SIG-M5 (cell line): ENCODE measurements at places on chromosomes 1 and 21.

- DNase-seq, result no peak
These were observed 817.9 kb downstream of the BRINP3 start for GRCh38 chr1:189659731-189660130.

DNA sequence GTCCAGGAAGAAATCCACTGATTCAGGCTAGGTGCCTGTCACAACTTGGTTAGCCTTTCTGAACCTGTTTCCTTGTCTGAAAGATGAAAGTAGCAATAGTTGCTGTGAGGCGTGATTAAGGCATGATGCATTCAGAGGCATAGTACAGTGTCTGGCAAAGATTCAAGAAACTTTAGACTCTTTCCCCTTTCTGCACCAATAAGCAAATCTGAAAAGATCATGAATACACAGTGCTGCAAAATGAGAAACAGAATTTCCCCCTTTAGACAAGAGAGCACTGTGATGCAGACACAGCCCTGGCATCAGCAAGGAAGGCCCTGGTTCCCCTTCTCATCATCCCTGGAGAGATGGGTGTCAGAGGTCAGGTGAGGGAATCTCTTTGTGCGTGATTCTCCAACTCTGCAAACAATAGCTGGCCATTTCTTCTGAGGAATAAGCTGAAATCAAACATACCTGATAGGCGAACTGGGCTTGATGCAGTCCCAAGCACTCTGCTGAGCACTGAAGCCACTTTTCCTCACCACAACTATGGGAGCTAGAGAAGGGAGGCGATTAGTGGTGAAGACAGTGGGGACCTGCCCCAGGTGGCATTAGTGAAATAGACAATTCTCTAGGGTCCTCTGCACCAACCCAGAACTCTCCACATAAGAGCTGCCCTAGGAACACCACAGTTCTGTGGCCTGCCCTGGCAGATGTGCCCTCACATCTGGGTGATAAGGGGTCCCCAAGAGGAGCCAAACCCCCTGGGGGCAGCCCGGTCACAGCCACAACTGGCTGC lies 41.7 kb downstream of the ITPKB start:
- no peak for DNase-seq

- DNase-seq, result no peak
These were observed 37.5 kb upstream of the LAMC2 start for GRCh38 chr1:183148599-183148998.

DNA sequence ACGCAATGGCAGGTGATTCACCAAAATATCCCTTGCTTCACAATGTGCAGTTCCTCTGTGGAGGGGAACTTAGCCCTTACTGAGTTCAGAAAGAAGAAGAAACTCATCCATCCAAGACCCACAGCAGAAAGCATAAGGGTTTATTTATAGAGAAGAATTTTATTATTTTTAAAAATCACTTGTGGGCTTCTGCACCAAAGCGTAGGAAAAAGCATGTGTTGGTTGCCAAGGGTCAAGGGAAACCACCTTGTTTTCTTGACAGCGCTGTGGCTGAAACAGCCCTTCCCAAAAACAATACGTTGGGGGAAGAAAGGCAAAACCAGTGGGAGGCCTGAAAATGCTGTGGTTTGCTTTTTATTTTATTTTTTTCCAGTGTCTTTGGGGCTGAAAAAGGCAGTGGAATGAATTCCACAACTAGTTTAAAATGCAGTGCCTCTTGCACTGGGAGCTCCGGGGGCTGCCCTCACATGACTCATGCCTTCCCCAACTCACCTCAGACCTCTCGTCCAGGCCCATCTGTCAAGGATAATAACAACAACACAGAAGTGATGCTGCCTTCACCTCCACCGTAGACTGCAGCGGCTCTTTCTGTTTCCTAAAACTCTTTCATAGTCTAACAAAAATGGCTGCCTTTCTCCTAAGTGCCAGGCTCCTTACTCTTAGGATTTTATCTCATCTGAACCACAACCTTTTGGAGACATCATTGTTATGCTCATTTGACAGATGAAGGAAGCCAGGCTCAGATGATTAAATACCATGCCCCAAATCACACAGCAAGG lies 224.2 kb upstream of the JUN start:
- no peak for DNase-seq

- no peak for DNase-seq
These were observed 115.8 kb upstream of the ZNF678 start for GRCh38 chr1:227447531-227447990.

DNA sequence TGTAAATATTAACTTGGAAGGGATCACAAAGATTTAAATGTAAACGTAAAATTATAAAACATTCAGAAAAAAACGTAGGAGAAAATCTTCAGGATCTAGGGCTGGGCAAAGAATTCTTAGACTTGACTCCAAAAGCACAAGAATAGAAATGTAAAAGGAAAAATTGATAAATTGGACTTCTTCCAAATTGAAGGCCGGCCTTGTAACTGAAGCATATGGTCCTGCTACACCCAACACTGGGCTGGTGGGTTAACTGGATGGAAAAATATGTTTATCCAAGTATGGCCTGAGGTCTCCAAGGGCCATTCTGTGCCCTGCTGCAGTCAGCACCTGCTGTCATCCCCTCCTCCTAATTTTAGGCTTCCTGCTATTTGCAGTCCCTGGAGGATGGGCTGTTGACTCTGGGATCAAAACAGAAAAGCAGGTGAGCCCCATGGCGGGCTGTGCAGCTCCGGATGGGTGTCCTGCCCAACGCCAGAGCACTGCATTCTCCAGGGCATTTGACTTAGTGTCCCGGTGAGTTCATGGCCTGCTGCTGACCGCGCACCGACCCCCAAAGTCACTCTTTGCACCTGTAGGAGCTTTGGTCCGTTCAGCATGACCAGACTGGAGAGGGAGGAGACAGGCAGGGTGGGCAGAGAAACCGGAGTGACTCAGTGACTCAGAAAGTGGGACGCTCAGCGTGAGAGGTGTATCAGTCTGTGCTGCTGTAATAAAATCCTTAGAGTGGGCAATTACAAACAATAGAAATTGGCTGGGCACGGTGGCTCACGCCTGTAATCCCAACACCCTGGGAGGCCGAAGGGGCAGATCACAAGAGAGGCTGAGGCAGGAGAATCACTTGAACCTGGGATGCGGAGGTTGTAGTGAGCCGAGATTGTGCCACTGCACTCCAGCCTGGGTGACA lies 6.1 kb upstream of the AIRE start:
- no peak for DNase-seq

GRCh38 chr1:2587860-2588571 lies 1.4 kb downstream of the PRXL2B start:
- DNase-seq, result no peak

DNA sequence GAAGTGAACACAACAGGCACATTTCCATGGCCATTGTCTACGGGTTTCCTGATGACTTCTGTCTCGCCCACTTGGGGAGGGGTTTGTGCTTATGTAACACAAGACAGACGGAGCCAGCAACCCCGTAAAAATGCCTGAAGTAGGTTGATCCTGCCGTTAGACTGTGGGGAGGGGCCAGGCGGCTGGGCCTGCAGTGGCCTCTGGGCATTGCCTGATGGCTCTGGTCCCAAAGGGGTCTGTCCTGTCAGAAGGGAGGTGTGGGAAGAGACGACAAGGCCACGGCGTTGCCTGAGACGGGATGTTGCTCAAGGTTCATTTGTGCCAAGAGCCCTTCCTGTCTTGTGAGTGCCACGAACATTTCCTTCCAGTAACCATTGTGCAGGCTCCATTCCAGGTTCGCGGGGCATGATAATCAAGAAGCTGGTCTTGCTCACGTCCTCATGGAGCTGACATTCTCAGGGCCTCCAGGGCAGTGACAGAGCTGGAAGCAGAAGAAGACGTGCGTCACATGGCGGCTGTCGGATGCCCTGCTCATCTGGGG lies 44.7 kb downstream of the ABCG1 start:
- no peak for DNase-seq

DNA sequence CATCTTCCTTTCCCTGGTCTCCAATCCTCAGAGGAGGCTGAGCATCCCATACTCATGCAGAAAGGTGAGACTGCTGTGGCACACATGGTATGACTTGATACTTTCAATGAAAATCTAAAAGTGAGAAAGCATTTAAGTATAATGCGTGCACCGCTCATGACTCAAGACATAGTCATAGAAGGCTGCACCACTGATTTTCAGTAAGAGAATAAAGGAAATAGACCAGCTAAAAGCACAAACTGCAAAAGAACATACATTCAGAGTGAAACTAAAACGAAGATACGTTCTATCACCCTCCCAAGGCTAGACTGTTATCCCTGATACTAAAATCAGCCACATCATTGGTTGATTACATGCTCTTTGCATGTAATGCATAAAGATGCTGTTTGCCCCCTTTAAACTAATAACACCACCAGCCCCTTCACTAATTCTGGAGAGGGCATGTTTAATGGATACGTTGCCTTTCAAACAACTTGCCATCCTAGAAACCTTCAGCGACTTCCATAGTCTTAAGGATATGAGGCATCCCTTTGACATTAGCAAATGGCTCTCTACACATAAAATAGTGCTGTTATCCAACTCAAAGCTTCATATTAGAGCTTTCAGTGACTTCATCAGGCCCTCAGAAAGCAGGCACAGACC lies 2.1 kb downstream of the PLD5 start:
- no peak for DNase-seq

DNA sequence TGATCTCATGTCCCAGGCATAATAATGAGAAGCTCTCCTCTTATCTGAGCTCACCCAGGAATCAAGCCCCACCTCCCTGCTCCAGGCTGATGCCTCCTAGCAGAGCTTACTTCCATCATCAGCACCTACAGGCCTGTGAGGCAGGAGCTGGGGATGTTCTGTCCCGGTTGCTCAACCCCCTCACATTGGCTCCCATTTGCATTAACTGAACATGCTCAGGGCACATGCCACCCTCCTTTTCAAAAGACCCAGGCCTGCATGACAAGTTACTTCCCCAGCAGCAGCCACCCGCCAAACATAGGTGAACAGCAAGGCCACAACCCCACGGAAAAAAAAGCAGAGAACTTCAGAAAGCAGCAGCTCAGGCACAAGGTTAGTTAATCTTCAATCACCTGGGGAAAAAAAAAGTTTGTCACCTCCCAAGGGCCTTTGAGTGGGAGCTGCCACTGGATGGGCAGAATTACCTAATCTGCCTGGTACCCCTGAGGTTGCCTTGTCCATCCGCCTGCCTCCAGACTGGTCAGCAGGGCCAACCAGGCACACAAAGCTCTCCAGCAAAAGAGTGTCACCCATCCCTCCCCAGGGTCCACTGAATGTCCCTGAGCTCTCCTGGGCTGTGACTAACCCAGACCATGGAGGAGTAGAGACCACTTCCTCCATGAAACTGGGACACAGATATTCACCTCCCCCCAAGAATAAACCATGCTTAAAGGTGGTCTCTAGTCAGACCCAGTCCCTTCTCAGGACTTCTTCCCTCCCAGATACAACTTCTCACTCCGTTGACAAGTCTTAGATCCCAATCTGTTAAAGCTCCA lies 4.4 kb downstream of the KCNN3 start:
- DNase-seq, result no peak

GRCh38 chr1:16986962-16987361 lies 6.5 kb upstream of the MFAP2 start:
- no peak for DNase-seq

DNA sequence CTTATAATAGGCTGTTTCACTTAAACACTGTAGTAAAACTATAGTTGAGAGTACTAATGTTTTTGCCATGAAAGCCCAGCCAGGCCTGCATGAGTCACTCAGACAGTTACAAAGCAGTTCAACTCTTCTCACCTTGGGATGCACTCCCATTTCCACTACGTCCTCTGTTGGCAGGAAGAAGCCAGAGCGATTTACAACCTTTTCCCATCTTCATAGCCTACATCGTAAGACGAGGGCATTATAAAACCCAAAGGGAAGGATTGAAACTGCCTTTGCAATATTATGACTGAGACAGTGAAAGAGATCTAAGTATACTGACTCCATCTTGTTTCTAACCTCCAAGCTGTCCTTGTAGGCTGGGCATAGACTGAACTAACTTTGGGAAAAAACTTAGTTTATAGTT lies 71.8 kb upstream of the CSF1 start:
- no peak for DNase-seq

- no peak for DNase-seq
These were observed 9.4 kb downstream of the CFHR4 start for GRCh38 chr1:196897158-196897828.

DNA sequence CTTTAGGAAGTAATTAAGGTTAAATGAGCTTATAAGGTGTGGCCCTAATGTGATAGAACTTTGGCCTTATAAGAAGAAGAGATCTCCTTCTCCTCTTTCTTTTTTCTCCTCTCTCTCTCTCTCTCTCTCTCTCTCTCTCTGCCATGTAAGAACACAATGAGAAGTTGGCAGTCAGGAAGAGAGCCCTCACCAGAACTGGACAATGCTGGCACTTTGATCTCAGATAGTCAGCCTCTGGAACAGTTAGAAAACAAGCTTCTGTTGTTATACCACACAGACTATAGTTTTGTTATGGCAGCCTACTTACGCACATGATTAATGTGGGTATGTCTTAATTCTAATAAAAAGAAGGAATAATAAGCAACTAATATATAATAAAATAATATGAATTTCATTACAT lies 444.2 kb upstream of the LRRC7 start:
- no peak for DNase-seq

DNA sequence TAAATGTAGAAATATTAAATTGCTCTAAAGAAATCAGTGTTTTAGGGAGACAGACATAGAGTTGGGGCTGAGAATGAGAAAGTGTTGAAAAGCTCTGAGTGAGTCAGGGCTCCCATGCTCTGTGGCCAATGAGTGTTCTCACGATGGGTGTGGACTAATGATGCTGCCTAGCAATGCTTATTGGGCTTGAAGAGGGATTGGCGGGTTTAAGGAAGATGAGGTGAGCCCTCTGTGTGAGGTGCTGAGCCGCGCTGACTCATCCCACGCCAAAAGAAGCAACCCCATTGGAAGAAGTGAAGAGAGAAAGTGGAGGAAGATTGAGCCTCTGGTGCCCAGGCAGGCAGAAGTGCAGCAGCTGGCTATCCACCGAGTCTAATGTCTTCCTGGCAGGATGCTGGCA lies 65.1 kb upstream of the DPT start:
- DNase-seq, result no peak

GRCh38 chr1:186213225-186213607 lies 161.8 kb downstream of the TPR start:
- no peak for DNase-seq

DNA sequence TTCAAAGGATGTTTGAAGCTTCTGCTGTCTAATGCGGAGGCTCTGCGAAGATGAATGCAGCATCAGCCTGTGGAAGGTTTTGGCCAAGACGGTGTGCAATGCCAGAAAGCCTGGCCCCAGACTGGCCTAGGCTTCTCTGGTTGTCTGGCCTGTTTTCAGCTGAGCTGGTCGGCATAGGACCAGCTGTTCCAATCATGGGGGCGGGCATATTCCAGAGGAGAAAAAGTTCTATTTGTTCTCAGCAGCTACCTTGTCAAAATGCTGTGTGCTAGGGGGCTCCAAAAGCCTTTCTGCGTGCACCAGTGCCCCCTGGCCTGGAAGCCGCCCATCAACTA lies 57.6 kb downstream of the TGFB2 start:
- no peak for DNase-seq

- DNase-seq, result no peak
These were observed 1.6 kb upstream of the SLC19A1 start for GRCh38 chr21:45543710-45544448.

DNA sequence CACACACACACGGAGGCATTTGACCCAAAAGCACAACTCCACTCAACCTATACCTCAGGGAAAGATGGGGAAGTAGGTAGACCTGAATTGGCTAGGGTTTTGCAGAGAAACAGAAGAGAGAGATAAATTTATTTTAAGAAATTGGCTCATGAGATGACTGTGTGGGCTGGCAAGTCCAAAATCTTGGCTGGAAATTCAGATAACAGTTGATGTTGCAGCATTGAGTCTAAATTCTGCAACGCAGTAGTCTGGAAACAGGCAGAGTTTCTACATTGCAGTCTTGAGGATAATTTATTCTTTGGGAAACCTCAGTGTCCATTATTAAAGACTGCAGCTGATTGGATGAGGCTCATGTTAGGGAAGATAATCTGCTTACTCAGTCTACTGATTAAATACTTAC lies 4.3 kb upstream of the LCE2B start:
- DNase-seq, result no peak
